ENCODE measurements at places on chromosomes 5 and 9.

DNA sequence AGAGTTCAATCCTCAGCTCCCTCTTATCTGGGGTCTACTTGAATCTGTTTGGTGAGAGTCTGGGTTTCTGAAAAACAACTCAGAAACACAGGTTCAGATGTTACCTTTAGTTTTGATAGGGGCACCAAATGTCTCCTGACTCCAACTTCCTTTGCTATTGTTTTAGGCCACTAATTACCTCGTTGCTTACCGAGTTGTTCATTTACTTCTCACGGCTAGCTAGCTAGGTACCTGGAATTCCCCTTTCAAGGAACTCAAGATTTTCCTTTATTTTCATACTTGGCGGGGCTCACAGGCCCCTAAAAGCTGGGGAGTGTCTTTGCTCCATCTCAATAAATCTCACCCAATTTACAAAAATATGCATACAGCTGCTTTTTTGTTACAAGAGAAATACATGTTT lies 111.4 kb downstream of the SLC28A3 start:
- no peak for DNase-seq

GRCh38 chr5:126363658-126364057 lies 59.6 kb upstream of the GRAMD2B start:
- no peak for DNase-seq

DNA sequence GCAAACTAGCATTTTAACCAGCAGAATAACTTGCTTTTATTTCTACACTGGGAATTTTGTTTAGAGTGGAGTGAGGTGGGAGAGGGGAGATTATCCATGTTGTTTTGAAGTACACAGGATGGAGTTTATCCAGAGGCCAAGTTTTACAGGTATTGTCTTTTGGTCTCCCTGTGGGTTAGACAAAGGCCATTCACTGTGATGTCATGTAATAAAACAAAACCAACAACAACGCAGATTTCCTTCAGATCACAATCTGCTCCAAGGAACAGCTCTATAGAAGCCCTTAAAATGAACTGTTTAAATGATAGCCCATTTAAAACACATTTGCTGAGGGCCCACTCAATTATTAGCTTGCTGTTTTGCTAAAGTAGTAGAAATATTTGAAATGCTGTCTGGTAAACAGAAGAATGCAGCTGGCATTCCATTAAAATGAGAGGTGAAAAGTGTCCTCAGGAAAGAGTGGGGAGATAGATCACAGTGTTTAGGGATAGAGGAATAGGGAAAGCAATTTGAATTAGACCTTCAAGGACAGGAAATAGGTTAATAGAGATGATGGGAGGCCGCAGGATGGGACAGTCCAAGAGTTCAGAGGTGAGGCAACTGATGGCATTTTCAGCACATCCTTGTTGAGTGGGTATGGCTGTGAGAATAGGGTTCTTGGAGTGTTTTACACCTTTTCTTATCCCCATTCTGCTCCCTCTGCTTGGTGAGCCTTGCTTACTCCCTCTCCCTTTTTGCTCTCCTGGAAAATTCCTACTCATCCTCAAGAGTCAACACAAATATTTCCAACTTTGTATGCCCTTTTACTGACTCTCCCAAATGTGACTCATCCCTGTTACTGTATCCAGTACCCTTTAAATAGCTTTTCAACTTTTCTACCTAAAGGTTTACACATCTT lies 140.1 kb upstream of the NR3C1 start:
- no peak for DNase-seq

GRCh38 chr9:22073349-22073748 lies 64.2 kb upstream of the CDKN2B start:
- DNase-seq: no peak

DNA sequence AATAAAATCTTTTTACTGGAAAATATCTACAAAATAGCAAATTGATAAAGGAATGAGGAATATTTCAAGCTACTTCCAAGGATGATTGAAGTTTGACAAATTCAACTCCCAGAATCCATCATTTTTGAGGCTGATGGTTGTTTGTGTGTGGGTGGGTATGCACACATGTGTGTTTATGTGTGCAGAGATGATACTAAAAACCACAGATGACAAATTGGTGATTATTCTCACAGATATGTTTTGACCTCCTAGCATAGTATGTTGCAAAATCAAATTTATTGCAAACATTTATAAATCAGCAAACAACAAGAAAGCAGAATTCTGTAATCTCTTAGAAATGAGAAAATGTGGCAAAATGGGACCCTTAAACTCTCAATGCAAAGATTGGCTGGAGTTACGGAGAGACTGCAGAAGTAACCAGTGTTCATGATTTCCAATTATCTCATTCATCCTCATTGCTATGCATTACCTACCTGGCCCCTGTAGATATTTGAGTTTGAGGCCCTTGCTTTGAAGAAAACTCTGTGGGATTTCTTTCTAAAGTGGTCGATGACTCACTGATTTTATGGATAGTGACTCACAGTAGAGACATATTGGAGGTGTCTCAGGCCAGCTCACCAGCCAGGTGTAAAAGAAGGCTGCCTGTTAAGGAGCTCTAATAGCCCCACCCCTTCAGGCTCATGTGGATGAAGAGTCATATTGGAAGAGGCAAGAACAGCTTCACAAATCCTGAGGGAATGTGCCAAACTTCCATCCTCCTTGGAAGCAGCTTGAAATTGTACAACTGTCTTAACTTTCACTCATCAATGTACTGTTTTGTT lies 44.6 kb upstream of the TMC1 start:
- DNase-seq: no peak

DNA sequence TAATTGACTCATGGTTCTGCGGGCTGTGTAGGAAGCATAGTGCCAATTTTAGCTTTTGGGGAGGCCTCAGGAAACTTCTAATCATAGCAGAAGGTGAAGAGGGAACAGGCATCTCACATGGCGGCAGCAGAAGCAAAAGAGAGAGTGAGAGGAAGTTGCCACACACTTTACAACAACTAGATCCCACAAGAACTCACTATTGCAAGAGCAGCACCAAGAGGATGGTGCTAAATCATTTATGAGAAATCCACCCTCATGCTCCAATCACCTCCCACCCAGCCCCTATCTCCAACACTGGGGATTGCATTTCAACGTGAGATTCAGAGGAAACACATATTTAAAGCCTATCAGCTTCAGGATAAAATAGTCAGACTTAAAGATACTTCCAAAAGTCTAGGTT lies 36.1 kb upstream of the LPAR1 start:
- no peak for DNase-seq

- DNase-seq: no peak
Measured at GRCh38 chr9:24793787-24794186, 248.1 kb upstream of the IZUMO3 start.

DNA sequence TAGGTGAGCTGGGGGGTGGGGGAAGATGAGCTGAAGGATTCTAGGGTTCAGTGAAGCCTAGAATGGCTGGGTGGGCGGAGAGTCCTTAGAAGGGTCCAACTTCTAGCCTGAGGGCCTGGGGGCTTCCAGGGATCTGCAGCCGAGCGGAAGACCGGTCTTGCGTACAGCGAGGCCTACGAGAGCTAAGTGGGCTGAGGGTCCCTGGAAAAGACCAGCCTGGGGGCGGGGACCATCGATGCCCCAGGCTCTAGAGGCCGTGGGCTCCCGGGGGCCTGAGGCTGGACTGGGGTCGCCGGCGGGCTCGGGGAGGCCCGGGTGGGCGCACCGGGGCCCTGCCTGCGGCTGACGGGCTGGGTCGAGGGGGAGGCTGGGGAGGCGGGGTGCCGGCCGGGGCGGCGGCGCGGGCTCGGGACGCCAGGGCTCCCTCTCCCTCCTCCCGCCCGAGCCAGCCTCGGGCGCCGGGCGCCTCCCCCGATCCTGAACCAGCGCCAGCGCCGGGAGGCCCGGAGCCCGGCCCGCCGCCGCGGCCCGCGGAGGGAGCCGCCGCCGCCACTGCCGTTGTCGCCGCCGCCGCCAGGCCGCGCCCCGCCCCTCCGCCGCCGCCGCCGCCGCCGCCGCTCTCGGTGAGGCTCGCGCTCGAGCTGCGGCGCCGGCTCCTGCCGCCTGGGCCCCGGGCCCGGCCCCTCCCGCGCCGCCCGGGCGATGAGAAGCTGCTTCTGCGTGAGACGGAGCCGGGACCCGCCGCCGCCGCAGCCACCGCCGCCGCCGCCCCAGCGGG lies at the start of gene MVB12B:
MVB12B (plus strand) TSS at position 602 of the 778 bp plus-strand sequence; CDS start at position 703, 101 bp downstream.
- DNase-seq: no peak

- no peak for DNase-seq
Measured at GRCh38 chr5:67047160-67047559, 149.4 kb downstream of the CD180 start.

- no peak for DNase-seq
Measured at GRCh38 chr5:122405751-122406150, 93.7 kb downstream of the SNCAIP start.

Measured in activated CD8-positive, alpha-beta memory T cell treated with anti-CD3 and anti-CD28 coated beads for 1 hour (primary cell).